ENCODE measurements at places on chromosomes 7 and 10. TPM values are rescaled to one million over a fixed set of nuclear protein-coding genes. Genes with fewer than 3 reads are reported as not detected.

Gene WNT8B
- not detected for total RNA-seq

DNA sequence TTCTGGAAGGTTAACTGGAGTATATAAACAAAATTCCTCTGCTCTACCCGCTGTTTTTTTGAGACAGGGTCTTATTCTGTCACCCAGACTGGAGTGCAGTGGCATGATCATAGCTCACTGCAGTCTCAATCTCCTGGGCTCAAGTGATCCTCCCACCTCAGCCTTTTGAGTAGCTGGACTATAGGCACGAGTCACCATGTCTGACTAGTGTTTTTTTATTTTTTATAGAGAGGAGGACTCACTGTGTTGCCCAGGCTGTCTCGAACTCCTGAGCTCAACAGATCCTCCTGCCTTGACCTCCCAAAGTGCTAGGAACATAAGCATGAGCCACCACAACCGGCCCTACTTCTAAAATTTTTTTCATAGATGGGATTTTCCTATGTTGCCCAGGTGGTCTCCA is 2.2 kb downstream of the RAB18 start:
- DNase-seq, result peak; percentile 25

Gene LLCFC1
- total RNA-seq, result not detected

Gene FAM25C
- not detected for total RNA-seq

GRCh38 chr7:48718731-48719378 is 205.5 kb upstream of the CDC14C start:
- DNase-seq, result peak; percentile 23

DNA sequence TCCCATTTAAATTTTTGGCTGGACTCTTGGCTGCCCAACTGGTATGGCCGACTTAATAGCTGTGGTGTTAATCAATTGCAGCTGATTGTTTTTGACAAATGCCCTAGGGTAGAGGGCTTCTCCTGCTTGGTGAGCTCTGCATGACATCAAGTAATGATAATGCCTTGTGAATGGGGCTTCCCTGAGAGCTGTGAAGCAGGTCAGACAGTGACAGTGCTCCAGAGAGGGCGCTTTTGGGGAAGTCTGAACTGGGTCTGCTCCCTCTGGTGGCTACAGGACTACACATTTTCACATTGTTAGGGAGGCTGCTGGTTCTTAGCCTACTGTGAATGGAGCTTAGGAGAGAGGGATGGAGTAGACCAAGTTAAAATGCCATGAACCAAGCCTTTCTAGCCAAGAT is 98.8 kb downstream of the SDK1 start:
- peak; percentile 47 for DNase-seq

- DNase-seq, result no peak
These were observed 5.1 kb downstream of the ALOX5 start for GRCh38 chr10:45378914-45379726.

- no peak for DNase-seq
These were observed 7.2 kb upstream of the RELN start for GRCh38 chr7:103996639-103997038.

Gene SCART1
- 1.3 TPM for total RNA-seq

- DNase-seq, result no peak
These were observed 5.0 kb downstream of the CHAT start for GRCh38 chr10:49618821-49619220.

GRCh38 chr7:139658908-139659675 is 118.7 kb downstream of the HIPK2 start:
- DNase-seq, result no peak

- no peak for DNase-seq
These were observed 172.3 kb downstream of the CHRM2 start for GRCh38 chr7:137040745-137041144.

- DNase-seq, result no peak
These were observed 61.3 kb downstream of the ABLIM1 start for GRCh38 chr10:114596793-114597192.

DNA sequence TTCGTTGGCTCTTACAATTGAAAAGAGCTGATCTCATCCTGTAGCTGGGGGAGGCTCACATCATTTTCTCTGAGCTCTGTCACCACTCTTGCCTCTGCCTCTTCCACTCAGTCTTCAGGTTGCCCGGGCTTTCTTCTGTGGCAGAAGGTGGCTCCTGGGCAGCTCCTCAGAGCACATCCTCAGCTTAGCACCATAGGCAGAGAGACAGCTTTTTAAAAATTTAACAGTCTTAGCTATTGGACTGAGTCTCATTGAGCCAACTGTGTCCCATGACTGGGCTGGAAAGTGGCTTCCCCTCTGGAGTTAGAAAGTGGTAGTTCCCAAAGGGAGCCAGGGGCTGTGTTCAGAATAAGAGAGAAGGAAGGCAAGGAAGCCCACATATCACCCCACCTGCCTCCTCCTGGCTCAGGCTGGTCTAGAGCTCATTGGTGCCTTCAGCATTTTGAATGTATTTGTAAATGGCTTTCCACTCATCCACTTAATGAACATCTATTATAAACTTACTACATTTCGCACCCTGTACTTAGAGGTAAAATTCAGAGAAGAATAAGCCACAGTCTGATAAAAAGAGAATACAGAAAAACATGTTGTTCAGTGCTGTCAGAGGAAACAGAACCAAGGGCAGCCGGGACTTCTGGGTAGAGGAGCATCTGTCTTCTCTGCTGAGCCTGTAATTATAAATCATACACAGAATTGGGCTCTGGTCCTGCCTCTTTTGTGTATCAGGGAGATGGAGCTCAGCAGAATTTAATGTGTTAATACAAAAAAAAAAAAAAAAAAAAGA is 119.3 kb downstream of the WDFY4 start:
- DNase-seq, result no peak

DNA sequence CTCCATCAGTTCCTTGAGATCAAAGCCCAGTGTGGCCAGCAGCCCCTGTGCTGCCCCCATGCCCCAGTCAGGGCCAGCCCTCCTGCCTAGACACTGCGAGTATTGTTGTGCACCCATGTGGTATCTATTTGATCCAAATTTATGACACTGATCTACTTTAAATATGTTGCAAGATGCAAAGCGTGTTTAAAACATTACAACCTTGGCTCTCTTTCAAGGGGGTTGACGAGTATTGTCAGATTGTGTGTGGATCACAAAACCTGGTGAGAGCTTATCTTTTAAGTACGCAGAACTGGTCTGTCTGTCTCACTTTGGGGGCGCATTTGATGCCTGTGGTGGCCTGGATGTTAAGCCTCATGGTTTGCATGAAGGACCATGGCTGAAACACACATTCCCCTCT is 108.9 kb downstream of the COL13A1 start:
- DNase-seq, result no peak

Gene NXPH1
- not detected for total RNA-seq

Gene NOLC1
- total RNA-seq, result 95.2 TPM

All from HT1080 (cell line).